ENCODE measurements at places on chromosomes 7 and 10.

- no peak for DNase-seq
Observed at GRCh38 chr10:72173619-72174296, 42.1 kb upstream of the ANAPC16 start.

DNA sequence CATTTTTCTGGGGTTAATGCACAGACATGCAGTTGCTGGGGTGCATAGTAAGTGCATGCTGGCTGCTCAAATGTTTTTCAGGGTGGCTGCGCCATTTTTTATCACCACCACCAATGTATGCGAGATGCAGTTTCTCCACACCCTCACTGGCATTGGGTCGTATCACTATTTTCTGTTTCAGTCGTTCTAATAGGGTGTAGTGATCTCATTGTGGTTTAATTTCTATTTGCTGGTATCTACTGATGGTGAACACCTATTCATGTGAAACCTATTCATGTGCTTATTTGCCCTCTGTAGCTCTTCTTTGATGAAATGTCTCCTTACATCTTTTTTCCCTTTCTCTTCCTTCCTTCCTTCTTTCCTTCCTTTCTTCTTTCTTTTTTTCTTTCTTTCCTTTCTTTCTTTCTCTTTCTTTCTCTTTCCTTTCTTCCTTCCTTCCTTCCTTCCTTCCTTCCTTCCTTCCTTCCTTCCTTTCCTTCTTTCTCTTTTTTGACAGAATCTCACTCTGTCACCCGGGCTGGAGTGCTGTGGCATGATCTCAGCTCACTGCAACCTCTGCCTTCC is 84.3 kb downstream of the ELFN1 start:
- no peak for DNase-seq

GRCh38 chr7:17986851-17987250 is 40.8 kb downstream of the PRPS1L1 start:
- DNase-seq: no peak

GRCh38 chr10:59047180-59047579 is 129.3 kb upstream of the PHYHIPL start:
- no peak for DNase-seq

- DNase-seq: peak; percentile 49
Observed at GRCh38 chr10:121900443-121901174, 27.2 kb downstream of the ATE1 start.

GRCh38 chr10:113767222-113767621 is 15.7 kb downstream of the PLEKHS1 start:
- no peak for DNase-seq

DNA sequence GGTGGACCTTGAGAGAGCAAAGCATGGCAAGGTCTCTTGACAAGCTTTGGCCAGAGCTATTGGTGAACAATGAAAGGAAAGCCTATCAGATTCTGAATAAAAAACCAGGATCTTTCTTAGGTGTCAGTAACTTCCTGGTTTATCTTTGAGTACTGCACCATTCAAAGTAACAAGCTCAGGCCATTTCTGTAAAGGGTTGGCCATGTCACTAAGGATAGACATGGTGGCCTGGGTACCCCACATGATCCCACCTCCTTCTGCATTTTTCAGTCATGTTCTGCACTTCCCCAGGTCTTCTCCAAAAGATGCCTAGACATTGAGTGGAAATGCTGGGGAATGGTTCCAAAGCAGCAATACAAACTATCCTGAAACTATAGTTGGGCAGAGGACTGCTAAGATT is 242.0 kb downstream of the ARHGAP12 start:
- no peak for DNase-seq
